DMS79 (cell line): ENCODE measurements at places on chromosomes 13 and 19.
A peak's percentile ranks its signal among the peaks of the same experiment; 100 is the strongest.

DNA sequence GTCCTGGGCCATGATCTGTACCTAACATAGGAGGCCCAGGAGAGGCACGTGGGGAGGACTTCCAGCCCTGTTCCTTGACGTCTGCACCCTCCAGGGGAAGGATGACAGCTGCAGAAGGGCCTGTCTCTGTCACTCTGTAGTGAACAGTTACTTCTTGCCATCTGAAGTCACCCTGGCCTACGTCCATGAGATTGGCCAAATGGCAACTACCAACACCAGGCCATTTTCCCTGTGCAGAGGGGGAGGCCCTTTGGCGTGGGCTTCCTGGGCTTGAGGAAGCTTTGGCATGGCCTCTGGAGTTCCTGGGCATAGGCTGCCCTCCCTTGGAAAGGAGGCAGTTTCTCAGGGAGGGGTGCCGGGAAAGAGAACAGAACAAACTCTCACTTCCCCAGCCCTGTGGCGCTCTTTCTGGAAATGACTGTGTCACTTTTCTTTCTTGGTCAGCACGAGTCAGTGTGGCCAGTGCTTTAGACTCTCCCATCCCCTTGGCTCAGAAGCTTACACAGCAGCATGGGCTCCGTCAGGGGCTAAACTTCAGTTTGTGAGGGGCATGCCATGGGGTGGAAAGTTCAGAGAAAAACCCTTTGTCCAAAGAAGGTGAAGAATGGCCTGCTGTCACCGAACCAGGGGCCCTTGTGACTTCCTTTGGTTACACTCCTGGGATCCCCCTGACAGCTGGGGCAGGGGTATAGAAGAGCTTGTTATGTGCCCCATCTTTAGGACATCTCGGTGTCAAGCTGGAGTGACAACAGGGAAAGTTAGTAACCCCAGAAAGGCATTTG lies 5.3 kb downstream of the CARM1 start:
- DNase-seq: no peak

GRCh38 chr19:38448225-38448624 lies 14.7 kb downstream of the RYR1 start:
- no peak for DNase-seq

GRCh38 chr19:13015361-13016223 lies 20.3 kb downstream of the NFIX start:
- peak; percentile 75 for DNase-seq

- no peak for DNase-seq
These were observed 1.5 kb upstream of the SPART start for GRCh38 chr13:36347531-36348210.

DNA sequence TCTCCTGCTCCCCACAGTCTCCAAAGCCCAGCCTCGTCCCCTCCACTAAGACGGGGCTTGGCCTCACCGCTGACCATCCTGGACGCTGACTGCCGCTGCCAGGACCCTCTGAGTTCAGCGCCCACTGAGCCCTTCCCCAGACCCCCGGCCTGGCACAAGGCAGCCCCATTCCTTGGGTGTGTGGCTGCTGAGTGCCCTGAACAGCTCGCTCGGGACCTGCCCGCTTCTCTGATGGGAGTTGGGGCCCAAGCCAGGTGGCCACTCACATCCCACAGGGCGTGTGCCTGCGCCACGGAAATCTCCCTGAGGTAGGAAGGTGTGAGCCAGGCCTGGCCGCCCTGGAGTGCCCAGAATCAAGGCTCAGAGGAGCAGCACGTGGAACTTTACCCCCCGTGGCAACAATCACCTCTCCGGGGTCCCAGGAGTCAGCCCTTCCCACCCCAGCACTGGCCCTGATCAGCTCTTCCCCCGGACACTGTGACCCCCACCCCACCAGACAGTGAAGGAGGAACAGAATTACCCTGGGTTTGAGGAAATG lies 20.8 kb downstream of the C13orf46 start:
- DNase-seq: no peak

- DNase-seq: no peak
These were observed 738.3 kb upstream of the SLITRK5 start for GRCh38 chr13:86932776-86933334.

DNA sequence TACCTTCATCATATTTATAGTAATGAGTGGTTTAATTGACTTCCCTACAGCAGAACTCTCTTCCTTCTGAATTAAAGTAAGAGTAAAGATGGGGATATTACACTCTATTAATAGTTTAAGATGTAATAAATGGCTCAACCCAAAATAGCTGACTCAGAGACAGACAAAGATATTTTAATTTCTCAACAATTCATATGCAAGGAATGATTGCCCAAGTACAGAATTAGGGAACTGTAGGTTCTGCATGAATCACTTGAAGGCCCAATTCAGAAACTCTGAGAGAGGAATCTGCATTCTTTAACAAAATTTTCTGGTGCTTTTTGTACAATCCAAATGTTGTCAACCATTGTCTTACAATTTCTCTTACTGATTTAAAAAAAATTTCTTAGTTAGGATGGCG lies 42.9 kb upstream of the PCDH9 start:
- no peak for DNase-seq

GRCh38 chr19:10290357-10290875 lies 664 bp downstream of the ICAM5 start:
- DNase-seq: peak; percentile 22

DNA sequence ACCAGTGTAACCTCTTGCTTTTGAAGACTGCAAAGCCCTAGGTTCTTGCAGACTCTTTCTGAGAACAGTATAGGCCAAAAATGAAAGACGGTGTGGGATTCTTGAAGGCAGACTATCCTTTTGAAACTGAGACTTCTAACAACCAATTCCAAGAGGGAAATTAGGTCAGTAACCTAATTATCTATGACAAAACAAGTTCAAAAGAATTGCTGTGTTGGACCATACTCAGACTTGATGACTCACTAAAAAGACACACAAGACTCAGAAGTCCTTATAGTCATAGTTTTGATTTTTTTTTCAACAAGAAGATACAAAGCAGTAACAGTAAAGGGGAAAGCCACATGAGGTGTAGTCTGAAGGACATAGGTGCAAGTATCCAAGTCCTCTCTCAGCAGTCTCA lies 624.0 kb upstream of the GPC6 start:
- no peak for DNase-seq

GRCh38 chr19:19074196-19074882 lies 10.5 kb downstream of the SLC25A42 start:
- DNase-seq: no peak

GRCh38 chr13:19592657-19593180 lies 31.4 kb upstream of the TPTE2 start:
- DNase-seq: no peak

- DNase-seq: no peak
These were observed 165.9 kb downstream of the KLF5 start for GRCh38 chr13:73224703-73225102.

DNA sequence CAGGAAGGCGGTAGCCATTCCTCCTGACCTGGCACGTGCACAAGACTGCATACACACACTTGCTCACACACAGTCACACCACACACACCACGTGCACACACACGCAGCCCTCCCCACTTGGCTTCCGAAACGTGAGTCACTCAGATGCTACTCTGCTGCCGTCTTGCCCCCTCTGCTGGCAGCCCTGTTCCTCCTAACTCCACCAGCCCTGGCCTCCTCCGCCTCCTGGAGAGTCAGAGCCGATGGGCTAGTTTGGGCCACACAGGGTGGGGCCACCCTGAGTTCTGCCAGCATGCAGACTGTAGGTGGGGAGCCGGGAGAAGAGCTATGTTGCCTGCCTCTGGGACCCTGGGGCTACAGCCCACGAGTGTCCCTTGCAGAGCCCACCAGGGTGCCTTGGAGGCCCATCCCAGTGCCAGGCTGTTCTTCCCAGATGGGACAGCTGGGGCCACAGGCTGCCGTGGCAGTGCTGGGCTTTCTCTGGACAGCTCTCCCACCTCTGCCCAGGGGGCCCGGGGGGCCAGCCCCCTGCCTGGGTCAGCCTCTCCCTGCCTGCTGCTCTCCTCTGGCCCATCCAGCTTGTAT lies 12.1 kb downstream of the PIN1 start:
- DNase-seq: no peak

GRCh38 chr19:39676004-39676403 lies 20.3 kb downstream of the LGALS16 start:
- no peak for DNase-seq

DNA sequence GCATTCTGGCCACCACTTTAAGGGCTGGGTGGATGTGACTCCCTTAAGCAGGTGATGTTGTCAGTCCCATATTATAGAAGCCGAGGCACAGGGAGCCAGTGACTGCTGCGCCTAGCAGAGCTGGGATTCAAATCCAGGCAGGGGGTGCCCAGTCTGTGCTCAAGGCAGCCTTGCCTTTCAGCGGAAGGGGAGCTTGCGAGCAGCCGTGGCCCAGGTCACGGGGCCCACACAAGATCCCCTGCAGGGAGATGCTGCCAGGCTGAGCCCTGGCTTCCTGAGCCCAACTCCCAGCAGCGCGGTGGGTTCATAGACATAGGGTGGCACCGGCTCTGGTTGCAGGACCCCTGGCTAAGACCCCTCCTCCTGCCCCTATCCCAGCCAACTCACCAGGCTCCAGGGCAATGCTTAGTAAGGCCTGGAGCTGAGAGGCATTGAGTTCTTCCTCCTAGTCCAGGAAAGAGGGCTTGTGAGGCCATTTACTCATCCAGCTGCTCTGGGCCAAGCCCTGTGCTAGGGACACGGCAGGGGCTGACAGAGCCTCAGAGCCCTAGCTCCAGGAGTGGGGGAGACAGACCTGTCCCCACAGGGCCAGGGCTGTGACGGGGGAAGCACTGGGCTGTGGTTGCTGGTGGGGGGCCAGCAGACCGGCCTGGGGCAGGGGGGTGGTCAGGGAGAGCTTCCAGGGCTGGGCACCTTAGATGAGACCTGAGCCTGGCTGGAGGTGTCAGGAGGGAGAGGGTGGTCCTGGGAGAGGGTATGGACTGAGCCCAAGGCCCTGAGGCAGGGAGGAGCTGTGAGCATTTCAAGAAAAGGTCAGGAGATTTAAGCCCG lies 9.6 kb downstream of the CAPN12 start:
- DNase-seq: no peak

- no peak for DNase-seq
These were observed 220.9 kb downstream of the RGCC start for GRCh38 chr13:41678249-41678648.

GRCh38 chr13:101730420-101731000 lies 278.0 kb downstream of the ITGBL1 start:
- no peak for DNase-seq

DNA sequence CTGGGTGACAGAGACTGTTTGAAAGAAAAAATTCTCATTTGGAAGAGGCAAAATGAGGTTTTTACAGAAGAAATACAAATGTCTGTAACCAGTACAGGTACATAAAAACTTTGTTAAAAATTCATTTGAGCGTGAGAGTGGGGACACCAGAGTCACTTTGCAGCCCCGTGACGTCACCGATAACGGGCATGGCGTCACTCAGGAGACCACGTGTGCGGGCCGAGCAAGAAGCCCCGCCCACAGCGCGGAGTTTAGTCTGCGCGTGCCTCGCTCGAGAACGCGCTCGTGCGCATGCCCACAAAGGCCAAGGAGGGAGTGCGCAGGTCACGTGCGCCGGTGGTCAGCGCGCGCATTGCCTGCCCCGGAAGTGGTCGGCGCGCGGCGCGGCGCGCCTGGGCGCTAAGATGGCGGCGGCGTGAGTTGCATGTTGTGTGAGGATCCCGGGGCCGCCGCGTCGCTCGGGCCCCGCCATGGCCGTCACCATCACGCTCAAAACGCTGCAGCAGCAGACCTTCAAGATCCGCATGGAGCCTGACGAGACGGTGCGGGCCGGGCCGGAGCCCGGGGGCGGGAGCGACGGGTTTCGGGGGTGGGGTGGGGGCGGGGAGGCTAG lies at the start of gene RAD23A:
Gene RAD23A (plus strand): TSS at position 384 of the 613 bp plus-strand sequence. CDS start 87 bp downstream, at position 471.
- DNase-seq: peak; percentile 96

DNA sequence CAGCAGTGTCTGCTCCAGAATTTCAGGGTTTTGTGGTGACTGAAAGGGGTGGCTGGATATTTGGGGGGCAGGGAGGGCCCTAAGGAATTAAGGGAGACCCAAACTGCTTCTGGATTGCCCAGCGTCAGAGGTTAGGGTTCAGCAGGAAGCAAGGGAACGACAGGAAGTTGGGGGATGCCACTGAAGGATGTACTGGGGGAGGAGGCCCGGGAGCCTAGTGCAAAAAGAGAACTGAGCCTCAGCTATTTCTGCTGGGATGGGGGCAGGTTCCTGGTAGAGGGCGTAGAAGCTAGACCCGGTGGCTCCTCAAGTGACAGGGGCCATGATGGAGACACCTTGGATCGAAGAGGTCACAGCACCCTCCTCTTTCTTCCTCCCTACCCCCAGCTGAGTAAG lies 1.1 kb downstream of the CYP2S1 start:
- no peak for DNase-seq

GRCh38 chr19:1172353-1173158 lies 1.5 kb downstream of the SBNO2 start:
- no peak for DNase-seq
